Femur (tissue), 1 donor: ENCODE measurements at places on chromosomes 6 and 20.

DNA sequence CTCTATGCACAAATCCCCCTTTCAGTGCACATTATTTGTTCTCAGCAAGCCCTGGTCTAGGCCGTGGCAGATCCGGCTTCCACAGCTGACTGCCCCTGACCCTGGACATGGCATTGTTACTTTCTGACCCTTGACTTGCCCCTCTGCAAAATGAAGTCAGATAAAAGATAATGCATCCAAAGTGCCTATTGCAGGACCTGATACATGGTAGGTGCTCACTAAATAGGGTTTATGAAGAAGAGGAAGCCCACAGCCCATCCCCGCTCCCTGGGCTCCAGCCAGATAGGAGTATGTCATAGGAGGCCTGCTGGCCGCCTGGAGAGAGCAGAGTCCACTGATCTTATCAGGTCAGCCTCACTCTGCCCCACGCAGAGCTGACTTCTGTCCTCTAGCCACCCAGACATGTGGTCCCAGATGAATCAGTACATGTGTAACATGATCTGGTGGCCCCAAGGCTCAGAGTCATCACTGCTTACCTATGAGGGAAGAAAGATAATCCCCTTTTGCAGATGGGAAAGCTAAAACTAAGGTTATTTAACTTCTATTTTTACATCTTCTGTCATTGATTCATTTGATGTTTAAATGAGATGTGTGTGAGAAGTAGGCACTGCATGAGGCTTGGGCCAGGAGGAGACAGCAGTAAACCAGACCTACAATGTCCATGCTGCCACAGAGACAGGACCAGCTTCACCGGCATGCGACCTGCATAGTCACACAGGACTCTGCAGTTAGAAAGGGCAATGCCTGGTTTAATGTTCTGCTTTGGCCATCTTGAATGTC lies 20.4 kb downstream of the MAFB start:
- no peak for DNase-seq

DNA sequence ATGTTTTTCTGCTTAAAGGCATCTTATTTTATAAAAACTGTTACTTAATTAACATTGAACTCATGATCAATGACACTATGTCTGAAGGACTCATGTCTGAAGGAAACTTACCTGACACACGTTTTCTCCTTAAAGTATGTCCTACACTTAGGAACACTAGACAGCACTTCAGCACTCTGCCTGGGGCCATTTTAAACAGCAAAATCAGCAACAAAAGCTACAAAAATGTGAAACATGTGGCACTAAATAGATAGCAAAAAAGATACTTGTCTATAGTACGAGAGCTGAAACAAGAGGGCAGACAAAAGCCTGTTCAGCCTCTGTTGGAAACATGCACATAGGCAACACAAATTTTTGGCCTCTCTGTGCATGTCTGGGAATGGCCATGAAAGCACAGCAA lies 93.5 kb upstream of the TMEM30A start:
- DNase-seq, result no peak

GRCh38 chr20:22601361-22602141 lies 17.2 kb upstream of the FOXA2 start:
- DNase-seq, result no peak

- DNase-seq, result no peak
These were observed 9.1 kb downstream of the OCSTAMP start for GRCh38 chr20:46541229-46541935.

- peak; percentile 63 for DNase-seq
These were observed 94.0 kb upstream of the HIVEP1 start for GRCh38 chr6:11917951-11918738.

DNA sequence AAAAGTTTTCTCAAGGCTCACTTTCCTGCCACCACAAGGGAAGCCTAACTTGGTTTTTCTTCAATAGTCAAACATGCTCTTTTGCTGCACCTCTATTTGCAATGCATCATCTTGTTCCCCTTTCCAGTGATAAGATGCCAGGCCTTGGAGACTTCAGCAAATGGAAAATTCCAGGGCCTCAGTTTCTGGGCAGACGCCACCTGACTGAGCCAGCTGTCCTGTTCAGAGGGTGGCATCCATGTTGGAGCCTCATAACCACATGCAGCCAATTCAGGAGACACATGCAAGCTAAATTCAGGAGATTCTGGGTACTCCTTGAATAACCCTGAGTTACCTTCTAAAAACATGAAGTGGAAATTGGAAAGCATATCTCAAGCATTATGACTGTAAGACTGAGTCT lies 285.6 kb upstream of the RNF24 start:
- DNase-seq, result no peak

- DNase-seq, result no peak
These were observed 14.6 kb upstream of the ADA start for GRCh38 chr20:44666066-44666465.

DNA sequence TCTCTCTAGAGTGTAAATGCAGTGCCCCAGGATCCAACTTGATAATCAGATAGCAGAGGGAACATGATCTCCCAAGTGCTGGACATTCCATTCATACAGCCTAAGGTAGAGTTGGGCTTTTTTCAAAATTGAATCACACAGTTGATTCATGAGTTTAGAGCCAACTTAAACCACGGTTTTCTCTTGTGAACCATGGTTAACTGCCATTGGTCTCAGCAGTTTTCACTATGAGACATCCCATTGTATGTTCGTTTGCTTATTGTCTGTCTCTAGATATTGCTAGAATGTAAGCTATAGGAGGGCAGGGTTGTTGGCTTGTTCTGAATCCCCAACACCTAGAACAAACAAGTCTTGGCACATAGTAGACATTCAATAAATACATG lies 37.2 kb upstream of the TAF8 start:
- DNase-seq, result no peak

- DNase-seq, result no peak
These were observed 39.4 kb downstream of the TRAF3IP2 start for GRCh38 chr6:111566222-111566734.

- no peak for DNase-seq
These were observed 69.2 kb downstream of the NUDT3 start for GRCh38 chr6:34323300-34323699.

GRCh38 chr20:25706793-25707192 lies 10.1 kb upstream of the ZNF337 start:
- no peak for DNase-seq

- DNase-seq, result no peak
These were observed 2.8 kb downstream of the EZR start for GRCh38 chr6:158816329-158816728.

- DNase-seq, result no peak
These were observed 92.9 kb upstream of the ENPP5 start for GRCh38 chr6:46263707-46264086.

DNA sequence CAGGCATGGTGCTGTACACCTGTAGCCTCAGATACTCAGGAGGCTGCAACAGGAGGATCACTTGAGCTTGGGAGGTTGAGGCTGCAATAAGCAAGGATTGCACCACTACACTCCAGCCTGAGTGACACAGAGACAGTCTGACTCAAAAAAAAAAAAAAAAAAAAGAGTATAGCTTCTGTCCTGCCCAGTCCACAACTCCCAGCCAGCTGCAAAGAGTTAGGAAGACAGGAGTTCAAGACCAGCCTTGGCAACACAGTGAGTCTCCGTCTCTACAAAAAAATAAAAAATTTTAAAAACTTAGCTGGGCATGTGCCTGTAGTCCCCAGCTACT lies 28.3 kb upstream of the TLDC2 start:
- DNase-seq, result no peak

GRCh38 chr20:37581246-37581645 lies 53.6 kb upstream of the BLCAP start:
- DNase-seq, result no peak

DNA sequence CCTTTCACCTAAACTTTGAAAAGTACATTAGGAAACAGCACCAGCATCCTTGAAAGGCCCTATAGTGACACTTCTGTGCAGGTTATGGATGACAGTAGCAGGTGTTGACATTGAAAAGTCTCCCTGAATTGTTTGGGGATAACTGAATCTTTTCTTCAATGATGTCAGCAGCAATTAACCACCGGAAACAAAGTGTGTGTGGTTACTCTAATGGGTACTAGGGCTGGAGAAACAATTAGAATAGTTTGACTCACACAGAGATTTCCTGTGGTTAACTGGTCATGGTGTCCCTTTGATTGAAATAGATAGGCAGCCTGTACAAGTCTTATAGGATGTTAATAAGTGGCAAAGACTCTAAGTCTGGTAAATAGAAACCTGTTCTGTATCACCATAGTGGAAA lies 189.1 kb downstream of the TBX18 start:
- no peak for DNase-seq

DNA sequence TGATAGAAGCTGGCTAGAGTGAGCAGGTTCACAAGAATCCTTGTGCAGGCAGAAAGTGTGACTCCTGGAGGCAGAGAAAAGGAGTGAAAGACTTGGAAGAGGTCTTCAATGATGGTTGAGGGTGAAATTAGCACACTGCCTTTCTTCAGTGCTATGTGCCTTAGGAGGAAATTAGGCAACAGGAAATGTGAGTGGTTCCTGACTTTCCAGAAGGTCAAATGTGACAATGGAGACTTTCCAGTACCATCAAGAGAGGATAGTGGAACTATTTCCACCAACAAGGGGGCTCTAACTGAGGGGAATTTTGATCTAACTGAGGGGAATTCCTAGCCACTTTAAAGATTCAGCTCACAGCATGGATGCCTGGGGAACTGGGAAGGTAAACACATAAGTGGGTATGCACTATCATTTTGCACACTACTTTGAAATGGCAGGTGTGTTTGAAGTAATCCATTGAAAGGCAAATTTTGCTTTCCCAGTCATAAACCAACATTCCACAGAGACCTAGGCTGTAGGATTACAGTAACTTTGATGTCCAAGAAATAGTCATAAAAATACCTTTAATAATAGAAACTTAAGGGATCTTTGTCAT lies 90.0 kb downstream of the PERP start:
- DNase-seq, result no peak

DNA sequence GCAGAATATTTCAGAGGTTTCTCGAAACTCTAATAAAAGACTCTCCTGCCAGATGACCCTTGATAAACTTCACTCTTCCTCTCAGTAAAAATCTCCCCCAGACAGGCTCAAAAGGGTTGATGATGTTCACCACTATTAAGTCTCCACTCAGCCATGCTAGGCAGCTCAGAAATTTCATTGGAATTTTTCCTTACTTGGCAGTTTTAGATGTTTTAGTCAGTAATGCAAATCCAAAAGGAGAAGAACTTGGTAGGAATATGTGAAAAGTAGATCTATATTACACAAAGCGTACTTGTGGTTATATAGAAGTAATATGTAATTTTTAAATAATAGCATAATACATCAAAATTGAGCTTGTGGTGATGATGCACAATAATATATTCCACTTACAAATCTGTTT lies 333.0 kb downstream of the PHF3 start:
- no peak for DNase-seq
